ENCODE measurements at places on chromosomes 7 and 10. TPM values are rescaled to one million over a fixed set of nuclear protein-coding genes. Genes with fewer than 3 reads are reported as not detected.

TAS2R39 gene
- not detected for total RNA-seq

RGS10 gene
- total RNA-seq = 19.0 TPM

OR9A2 gene
- total RNA-seq = not detected

GIMAP2 gene
- not detected for total RNA-seq

MMD2 gene
- total RNA-seq = not detected

ZNF503 gene
- total RNA-seq = 26.0 TPM

AVPI1 gene
- 7.7 TPM for total RNA-seq

POLR1F gene
- total RNA-seq = 11.9 TPM

HGF gene
- total RNA-seq = 3.4 TPM

BEND7 gene
- total RNA-seq = 15.8 TPM

DMBT1 gene
- 0.17 TPM for total RNA-seq

ITIH2 gene
- 0.87 TPM for total RNA-seq

AGR3 gene
- total RNA-seq = not detected

LRGUK gene
- 0.20 TPM for total RNA-seq

GNG11 gene
- total RNA-seq = 9.4 TPM

SLC18A3 gene
- not detected for total RNA-seq

OR2A12 gene
- not detected for total RNA-seq

PILRA gene
- total RNA-seq = 0.92 TPM

KAT6B gene
- total RNA-seq = 20.8 TPM

CPA2 gene
- not detected for total RNA-seq

FOXI2 gene
- not detected for total RNA-seq

CALHM3 gene
- not detected for total RNA-seq

HMX2 gene
- not detected for total RNA-seq

AKR1B15 gene
- not detected for total RNA-seq

PHYH gene
- total RNA-seq = 24.9 TPM

UNCX gene
- total RNA-seq = not detected

NPSR1 gene
- not detected for total RNA-seq

SCD gene
- total RNA-seq = 72.2 TPM
